Stimulated activated CD8-positive, alpha-beta memory T cell treated with anti-CD3 and anti-CD28 coated beads, Interleukin-2, amount 100 ng/mL, for 1 hour (primary cell): ENCODE measurements at places on chromosomes 3 and 15.

DNA sequence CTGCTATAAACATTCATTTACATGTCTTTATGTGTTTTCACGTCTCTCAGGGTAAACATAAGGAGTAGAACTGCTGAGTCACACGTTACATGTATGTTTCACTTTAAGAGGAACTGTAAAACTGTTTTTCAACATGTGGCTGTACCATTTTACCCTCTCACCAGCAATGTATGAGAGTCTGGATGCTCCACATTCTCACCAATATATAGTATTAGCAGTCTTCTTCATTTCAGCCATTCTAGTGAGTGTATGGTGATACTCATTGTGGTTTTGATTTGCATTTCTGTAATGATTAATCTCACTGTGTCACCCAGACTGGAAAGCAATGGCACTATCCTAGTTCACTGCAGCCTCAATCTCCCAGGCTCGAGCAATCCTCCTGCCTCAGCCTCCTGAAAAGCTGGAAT lies 37.1 kb downstream of the PHC3 start:
- no peak for DNase-seq

GRCh38 chr3:49377483-49377882 lies 19.3 kb upstream of the GPX1 start:
- no peak for DNase-seq

GRCh38 chr15:52566889-52567288 lies 1.9 kb downstream of the ARPP19 start:
- no peak for DNase-seq

- no peak for DNase-seq
Measured at GRCh38 chr3:66499881-66500575, 794 bp downstream of the LRIG1 start.

- DNase-seq = no peak
Measured at GRCh38 chr15:48541341-48542278, 103.9 kb downstream of the FBN1 start.

DNA sequence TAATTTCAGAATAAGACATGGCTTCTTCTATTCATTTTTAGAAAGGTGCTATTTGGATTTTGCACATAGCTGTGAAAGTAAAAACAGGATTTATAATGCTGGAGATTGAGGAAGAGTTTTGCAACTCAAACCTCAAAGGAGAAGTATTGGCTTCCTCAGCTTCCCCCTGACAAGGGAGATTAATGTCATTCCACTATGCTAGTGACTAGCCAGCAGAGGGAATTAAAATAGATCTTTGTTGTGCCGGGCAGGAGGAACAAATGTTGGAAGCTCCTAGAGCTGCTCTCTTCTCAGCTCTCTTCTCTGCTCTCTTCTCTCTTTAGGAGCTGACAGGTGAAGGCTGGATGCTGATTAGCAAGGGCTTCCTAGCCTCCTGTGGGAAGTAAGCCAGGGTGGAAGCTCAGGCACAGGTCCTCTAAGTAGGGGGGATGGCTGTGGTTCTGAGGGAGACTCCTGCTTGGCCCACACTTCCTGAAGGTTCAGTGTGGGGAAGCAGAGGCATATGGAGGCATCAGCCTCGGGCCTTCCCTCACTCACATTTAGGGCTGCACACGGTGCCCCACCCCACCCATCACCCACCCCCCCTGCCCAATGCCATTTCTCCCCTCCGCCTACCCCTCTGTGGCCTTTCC lies 29.6 kb downstream of the CX3CR1 start:
- no peak for DNase-seq

DNA sequence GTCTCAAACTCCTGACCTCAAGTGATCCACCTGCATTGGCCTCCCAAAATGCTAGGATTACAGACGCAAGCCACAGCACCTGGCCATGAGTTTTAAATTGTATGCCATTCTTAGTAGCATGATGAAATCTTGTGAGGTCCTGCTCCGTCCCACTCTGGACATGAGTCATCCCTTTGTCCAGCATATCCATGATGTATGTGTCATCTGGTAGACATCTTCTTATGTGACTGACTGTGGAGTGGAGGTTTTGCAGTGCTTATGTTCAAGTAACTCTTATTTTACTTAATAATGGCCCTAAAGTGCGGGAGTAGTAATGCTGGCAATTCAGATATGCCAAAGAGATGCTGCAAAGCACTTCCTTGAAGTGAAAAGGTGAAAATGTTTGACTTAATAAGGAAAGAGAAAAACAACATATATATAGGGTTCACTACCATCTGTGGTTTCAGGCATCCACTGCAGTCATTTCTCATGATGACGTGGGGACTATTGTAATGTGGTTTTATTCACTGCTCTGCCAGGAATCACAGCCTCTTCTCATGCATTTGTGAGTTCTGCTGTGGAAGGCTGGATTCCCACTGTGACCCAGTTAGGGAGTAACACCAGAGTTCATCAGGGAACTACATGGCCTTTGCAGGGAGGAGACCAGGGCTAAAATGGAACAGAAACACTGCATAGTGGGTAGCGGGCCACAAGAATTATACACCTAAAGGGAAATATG lies 204.6 kb upstream of the STRIT1 start:
- no peak for DNase-seq
